Astrocyte of the hippocampus (primary cell): ENCODE measurements at places on chromosomes 12 and 14.
A peak's percentile ranks its signal among the peaks of the same experiment; 100 is the strongest.

- DNase-seq = no peak
Observed at GRCh38 chr12:90368081-90368480, 586.9 kb downstream of the CCER1 start.

DNA sequence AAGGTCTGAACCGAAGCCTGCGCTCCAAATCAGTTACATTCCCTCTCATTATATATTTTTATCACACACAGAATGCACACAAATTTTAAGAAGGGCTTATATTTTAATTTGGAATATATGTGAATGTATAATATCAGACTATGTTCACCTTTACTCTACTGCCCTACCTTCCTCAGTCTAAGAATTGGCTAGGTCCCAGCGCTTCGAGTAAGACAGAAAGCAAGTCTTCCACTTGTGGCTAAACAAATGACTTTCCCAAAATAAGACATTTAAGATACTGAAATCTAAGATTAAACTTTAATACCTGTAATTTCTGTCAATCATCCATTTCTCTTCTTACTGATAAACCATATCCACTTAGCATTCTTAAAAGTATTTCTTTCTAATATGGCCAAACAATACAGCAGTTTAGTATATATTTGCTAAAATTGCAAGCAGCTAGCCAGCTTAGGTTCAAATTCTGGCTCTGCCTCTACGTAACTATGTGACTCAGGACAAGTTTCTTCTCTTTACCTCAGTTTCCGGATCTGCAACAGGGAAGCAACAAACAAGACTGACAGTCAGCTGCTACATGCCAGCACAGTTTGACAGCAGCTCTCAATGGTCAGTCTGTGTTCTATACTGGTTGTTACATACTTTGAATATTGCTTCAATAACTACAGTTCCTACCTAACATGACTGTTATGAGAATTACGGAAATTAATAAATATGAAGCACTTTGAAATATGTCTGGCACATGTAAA is 2.0 kb downstream of the INTS13 start:
- no peak for DNase-seq

- DNase-seq = no peak
Observed at GRCh38 chr14:50215416-50215815, 16.0 kb downstream of the SOS2 start.

DNA sequence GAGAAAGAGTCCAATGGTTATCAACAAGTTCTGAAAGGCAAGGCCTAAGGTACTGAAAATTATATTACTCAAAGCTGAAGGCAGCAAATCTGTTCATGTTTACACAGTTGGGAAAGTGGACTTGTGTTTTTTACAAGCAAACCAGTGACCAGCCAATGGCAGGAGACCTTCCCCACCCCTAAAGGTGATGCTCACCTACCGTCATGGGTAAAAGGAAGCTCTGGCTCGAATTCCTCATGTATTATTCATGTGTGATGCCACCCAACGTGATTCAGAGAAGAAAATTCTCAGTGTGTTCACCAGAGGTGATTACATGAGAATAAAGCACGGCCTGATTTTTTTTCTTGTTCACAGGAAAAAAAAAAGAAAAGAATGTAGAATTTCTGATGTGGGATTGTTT is 1161.2 kb upstream of the SEL1L start:
- no peak for DNase-seq

- peak; percentile 87 for DNase-seq
Observed at GRCh38 chr14:75711105-75711795, 50.2 kb downstream of the TTLL5 start.

DNA sequence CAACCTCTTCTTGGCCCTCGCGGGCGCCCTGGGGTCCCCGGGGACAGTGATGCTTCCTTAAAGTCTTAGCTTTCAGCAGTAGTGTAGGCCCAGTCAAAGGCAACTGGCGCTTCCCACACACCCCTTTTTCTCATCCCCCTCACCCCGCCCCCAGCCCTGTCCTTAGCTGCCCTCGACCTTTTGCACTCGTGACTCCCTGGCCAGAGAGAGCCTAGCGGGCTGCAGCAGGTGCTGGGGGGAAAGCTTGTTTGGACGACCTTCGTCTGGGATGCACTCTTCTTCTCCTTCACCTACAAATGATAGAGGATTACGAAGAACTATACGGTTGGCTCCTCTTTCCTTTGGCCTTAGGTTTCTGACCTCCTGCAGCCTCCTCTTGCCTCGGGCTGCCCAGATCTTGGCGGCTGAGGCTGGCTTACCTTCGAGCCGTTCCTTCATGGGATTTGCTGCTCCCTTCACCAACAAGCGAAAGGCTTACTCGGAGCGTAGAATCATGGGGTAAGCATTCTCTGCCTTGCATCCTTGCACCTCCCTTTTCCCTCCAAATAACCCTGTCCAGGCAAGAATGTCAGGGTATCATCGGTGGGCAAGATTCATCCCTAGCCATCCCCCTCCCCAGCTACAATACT is 815 bp downstream of the COQ10A start:
- no peak for DNase-seq

GRCh38 chr14:101714394-101714793 is 47.1 kb upstream of the PPP2R5C start:
- DNase-seq = no peak

GRCh38 chr14:103894723-103895059 is 33.6 kb upstream of the TDRD9 start:
- no peak for DNase-seq

GRCh38 chr14:85400678-85401077 is 129.3 kb upstream of the FLRT2 start:
- DNase-seq = no peak

GRCh38 chr12:93273834-93274564 is 103.7 kb upstream of the NUDT4 start:
- no peak for DNase-seq

DNA sequence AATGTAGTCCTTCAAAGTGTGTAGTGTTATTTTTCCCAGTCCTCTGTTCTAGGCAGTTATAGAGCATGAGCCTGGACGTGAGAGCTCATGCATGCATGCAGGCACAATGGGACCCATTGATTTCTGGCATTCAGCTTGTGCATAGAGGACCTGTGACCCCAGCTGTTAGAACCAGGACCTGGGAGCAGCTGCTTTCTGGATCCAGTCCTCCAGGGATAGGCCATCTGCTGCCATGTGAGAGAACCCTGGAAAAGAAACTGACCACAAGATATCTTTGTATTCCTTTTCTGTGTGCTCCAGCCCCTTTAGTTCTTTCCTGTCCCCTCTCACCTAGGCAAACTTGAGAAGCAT is 76.9 kb downstream of the SUSD6 start:
- no peak for DNase-seq

DNA sequence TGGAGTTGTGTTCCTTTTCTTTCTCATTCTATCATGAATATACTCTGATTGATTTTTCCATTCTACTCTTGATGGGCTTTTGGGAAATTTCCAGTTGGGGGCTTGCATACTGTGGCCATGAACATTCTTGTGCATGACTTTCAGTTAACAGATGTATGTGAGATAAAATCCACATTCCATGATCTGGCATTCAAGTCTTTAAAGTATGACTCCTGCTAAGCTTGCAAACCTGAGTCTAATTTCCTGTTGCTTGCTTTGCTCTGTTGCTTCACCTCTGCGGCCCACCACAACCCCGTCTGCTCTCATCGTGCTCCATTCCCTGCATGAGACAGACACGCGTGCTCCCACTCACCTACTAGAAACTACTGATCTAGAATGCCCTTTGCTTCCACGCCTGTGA is 24.3 kb upstream of the NPAS3 start:
- DNase-seq = no peak

GRCh38 chr12:131783915-131784541 is 44.2 kb upstream of the MMP17 start:
- peak; percentile 89 for DNase-seq

DNA sequence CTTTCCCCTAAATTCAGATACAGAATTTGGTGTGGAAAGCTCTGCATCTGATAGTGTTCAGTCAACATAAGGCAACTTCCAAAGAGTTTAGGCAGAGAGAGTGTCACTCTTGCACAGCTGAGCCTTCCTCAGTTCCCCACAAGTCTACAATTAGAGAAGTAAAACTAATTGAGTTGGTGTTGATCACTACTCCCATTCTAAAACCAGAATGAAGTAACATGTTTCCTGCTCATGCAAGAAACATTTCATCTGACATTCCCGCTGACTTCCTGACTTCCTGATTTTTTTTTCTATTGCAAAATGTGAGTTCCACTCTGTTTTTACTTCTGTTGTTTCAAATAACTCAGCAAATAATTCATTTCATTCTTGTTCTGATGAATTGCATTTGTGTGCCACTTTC is 271.0 kb downstream of the ALG10B start:
- no peak for DNase-seq

DNA sequence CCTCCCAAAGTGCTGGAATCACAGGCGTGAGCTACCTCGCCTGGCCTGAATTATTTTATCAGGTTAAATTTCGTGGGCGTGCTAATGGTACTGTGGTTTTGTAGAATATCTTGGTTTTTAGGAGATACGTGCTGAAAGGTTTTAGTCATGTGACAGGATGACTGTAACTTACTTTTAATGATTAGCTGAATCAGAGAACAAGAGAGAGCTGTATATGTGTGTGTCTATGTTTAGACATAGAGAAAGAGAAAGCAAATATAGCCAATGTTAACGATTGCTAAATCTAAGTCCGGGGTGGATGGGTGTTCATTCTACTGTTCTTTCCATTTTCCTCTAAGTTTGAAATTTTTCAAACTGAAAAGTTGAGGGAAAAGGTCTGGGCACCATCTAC is 9.2 kb upstream of the PNMA1 start:
- peak; percentile 41 for DNase-seq

DNA sequence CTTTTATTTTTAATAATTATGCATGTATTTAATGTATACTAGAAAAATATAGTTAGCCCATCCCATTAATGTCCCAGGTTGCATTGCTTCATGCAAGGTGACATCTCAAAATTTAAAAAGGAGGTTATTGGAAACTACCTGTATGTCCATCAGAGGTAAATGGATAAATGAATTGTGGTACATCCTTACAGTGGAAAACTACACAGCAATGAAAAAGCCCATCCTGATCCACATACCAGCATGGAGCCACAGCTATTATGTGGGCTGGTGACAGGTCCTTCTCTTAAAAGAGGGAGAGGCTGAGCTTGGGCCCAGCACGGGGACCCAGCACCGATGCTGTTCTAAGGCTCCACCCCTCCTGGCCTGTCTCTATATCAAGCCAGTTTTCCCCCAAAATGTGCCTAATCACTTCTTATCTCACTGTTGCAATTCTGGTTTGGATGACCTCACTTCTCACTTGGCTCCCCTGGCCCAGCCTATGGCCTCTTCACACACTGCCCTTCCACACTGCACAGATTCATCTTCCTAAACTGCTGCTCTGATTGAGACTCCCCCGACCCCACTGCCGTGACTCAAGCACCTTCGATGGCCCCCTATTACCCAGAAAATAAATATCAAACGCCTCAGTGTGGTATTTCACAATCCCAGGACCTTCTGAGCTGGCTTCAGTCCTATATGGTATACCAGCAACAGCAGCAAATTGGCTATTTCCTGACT is 97.1 kb upstream of the NCOR2 start:
- no peak for DNase-seq

DNA sequence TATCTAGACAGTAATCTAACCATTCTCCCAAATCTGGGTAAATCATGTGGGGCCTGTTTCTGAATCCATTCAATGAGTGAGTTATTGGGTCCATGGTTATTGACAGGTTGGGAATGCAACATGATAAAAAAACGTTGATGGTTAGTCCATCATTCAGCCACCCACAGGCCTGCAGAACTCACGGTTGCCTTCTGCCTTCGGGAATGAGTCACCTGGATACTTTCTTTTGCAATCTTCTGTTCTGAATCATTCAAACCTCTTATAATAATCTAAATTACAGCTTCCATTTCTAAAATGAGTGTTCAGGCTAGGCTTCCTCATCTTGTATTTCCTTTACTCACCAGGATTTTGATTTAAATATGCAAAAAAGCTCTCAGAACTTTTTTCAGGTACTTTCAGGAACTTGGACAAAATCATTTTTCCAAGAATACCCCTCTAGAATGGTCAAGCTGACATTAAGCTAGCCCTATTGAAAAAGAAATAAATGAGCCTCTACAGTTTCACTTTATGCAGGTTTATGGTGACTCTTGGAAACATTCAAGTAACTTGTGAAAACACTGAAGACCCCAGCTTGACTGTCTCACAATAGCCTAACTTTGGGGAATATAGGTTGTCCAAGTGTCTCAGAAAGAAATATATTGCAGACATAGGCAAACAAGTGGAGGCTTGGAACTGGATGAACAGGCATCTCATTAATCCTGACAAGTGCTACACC is 94.4 kb downstream of the KCNK10 start:
- no peak for DNase-seq

- peak; percentile 45 for DNase-seq
Observed at GRCh38 chr12:108793756-108794441, 62.6 kb upstream of the CORO1C start.

- no peak for DNase-seq
Observed at GRCh38 chr12:118760623-118761022, 220.7 kb upstream of the SRRM4 start.

DNA sequence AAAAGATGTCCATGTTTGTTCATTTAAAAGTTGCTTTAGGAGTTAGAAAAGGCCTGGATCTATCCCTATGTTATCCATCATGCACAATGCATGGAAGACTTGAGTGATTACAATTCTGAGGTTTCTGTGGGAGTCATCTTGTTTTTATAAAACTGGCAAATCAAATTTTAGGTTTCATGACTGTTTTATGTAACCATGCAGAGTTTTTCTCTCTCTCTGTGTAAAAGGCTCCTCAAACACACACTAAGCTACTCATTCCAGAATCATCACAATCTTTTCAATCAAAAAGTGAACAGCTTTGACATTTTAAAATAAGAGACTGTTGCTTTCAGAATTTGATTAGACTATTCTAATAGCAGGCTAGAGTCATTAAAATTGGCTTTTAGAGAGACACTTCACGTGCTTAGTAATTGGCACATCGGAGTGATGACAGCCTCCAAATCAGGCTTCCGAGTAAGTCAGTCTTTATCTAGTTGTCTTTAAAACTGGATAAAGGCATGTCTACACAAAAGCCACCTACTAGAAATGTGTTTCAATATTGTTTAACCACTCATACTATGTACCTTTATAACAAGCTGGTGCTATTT is 31.9 kb downstream of the PRICKLE1 start:
- no peak for DNase-seq

DNA sequence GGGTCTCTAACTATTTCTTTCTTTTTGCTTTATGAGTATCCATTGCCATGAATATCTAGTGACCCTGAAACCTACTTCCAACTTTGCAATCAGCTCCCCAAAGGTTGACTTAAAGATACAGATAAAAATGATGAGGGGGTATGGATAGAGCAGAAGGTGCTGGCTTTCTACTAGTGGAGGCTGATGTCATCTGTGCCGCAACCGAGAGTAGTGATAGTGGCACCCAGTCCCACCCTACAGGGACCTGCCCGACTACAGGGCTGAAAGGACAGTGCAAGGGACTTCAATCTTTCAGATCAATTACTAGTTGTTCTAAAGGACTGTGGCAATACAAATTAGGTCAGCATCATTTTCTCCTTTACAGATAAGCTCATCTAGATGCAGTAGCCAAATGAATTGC is 806.0 kb downstream of the VRK1 start:
- DNase-seq = no peak

GRCh38 chr14:103801459-103801858 is 45.9 kb downstream of the PPP1R13B start:
- peak; percentile 54 for DNase-seq
